Activated CD4-positive, alpha-beta T cell treated with anti-CD3 and anti-CD28 coated beads, Interleukin-2, amount 50 U/mL, for 16 hours (primary cell): ENCODE measurements at places on chromosomes 2 and 18.

DNA sequence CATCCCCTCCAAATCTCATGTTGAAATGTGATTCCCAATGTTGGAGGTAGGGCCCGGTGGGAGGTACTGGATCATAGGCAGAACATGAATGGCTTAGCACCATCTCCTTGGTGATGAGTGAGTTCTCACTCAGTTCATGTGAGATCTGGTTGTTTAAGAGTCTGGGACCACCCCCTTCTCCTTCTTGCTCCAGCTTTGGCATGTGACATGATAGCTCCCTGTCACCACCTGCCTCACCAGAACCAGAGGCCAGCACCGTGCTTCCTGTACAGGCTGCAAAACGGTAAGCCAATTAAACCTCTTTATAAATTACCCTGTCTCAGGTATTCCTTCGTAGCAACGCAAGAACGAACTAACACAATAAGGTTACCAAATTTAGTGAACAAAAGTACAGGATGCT, 95.4 kb downstream of the ZBTB7C start:
- no peak for DNase-seq

DNA sequence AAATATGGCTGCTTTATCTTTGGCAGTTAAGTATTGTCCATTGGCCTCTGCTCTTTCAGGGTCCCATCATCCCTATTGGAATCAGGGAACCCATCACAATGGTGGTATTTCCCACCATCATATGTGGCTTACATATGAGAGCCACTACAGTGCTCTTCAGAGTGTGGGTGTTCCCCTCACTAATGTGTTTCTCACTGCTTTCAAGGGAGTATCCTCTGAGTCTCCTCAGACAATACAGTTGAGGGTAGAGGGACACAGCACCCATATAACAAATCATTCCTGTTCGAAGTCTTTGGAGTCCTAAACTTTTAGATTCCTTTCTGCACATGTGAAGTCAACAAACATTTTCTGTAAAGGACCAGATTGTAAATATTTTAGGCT, 48.8 kb upstream of the DNAJC10 start:
- no peak for DNase-seq

DNA sequence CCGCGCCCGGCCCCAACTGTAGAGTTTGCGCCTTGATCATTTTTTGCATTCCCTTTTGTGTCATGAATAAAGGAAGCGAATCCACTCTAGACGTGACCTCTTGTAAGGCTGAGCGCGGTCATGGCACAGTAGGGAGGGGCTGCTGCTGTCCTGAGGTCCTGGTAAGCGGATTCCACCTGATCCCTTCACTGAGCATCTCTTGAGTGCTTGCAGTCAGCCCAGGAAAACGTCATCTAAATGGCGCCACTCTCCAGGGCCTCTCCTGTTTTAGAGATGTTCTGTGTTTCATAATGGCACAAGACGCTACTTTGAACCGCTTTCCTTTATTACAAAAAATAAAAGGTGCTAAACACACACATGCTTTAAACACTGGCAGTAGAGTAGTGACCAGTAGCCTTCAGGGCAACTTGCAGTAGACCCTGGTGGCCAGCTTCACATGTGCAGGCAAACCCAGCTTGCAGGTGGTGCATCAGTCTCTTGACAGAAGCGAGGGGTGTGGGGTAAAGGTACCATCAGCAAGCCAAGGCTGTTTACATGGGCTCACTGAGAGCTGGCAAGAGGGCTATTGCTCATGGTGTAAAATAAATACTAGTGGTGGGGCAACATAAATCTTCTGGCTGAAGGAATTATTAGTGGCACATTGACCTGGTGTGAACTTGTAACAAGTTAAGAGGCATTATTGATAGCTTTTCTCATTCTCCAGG, 43.0 kb upstream of the ACKR3 start:
- no peak for DNase-seq

DNA sequence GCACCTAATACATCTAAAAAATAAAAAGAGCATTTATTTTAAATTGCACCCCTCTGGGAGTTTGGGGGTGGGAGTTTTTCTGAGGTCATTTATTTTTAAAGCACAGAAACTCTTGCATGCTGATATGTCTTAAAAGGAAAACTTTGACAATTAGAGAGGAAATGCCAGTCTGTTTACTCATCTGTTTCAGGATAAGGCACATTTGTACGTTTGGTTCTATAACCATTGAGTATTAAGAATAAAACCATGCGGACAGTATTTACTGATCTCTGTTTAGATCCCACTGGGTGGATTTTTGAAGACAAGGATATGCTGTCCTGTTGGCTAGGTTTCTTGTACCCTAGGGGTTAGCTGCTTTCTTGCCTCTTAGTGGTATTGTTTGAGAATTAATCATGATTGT, 122.9 kb downstream of the TANC1 start:
- no peak for DNase-seq

DNA sequence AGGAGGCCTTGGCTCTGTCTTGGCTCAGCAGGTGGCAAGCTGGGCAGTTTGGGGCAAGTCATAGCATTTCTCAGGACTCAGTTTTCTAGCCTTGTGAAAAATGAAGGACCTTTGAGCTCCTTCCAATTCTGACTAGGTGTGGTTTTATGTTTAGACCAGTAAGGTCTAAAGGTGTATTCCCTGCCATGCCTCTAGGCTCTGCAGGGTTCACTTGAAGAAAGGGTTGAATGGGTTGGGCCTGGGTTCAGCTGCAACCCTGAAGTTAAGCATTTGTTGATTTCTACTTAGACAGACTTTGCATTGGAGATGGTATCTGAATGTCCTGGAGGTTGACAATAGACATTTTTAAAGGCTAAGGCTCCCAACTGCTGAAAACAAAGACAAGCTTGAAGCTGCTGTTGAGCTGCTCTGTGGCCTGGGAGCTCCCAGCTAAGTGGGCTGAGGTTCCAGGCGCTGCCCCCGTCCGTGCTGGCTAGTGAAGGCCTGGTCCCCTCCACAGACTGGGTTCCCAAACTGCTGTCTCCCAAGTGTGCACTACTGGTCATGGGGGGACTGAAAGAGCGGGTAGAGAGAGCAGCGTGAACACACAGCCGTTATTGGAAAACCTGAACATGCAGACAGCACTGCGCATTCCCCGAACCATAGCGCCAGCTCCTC, 100.7 kb upstream of the SMAD7 start:
- no peak for DNase-seq

DNA sequence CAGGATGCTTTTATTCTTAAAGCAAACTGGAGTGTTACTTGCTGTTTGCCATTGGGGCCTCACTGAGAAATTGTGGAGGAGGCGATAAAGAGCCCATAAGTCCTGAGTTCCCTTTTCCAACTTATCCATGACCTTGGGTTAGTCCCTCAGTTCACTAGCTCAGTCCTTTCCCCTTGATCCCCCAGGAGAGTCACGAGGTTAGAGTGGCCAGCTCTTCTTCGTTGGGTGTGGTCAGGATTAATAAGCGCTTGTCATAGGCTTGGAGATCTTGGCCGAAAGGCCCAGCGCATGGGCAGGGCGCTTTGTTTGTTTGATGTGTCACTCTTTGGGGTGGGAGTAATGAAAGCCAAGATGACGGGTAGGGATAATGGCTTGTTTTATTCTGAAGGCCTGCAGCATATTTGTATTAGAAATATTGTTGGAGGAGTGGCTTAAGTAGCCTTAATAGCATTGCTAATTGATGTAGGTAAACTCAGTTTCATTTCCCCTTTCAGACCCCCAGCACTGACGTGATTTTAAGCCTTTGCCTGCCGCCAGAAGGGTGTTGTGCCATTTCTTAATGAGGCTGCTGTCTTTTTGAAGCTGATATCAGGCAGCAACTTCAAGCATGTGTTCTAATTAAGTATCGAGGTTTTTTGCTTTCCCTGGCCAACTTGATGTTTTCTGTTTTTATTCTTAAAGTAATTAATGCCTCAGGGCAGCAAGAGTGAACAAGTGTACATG, 15.7 kb downstream of the GRHL1 start:
- DNase-seq = no peak

DNA sequence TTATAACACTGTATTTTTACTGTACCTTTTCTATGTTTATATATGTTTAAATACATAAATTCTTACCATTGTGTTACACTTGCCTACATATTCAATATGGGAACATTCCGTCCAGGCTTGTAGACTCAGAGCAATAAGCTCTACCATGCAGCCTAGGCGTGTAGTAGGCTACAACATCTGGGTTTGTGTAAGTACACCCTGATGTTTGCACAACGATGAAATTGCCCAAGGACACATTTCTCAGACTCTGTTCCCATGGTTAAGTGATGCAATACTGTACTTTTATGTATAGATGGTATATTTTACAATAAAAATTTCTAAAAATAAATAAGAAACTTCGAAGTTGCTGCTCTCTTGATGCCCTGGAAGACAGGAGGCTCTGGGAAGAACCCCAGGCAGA, 38.4 kb downstream of the YPEL5 start:
- DNase-seq = no peak

DNA sequence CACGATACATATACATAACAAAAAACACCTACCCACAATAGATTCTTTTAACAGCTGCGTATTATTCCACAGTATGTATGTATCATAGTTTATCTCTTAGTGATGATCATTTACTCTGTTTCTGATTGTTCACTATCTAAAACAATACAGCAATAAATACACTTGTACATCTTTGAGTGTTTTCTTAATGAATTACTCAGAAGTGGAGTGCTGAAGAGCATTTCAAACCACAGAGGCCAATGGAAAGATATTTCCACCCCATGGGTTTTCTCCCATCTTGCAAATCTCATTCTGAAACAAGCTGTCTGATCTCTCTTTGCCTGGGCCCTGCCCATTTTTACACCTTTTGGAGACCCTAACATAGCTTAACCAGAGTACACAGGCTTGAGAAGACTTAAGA, 113.8 kb upstream of the KLF7 start:
- peak; percentile 65 for DNase-seq

GRCh38 chr2:86082756-86083155, 22.9 kb downstream of the POLR1A start:
- DNase-seq = no peak

DNA sequence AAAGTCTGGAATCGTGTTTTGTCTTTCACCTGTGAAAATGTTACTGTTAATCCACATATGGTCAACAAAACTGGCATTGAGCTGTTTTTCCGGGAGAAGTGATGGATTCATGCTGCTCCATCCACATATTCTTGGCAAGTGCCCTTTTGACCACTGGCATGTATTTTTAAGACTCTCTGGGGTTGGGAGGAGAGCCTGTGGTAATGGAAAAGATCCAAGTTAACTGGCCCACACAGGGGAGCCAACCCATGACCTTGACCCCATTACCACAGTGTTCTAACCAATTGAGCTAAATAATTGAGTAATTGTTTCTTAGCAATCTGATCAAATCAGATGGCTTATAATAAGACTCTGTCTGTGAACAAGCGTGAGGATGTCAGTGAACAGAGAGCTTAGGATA, 296.2 kb upstream of the NRP2 start:
- DNase-seq = no peak

DNA sequence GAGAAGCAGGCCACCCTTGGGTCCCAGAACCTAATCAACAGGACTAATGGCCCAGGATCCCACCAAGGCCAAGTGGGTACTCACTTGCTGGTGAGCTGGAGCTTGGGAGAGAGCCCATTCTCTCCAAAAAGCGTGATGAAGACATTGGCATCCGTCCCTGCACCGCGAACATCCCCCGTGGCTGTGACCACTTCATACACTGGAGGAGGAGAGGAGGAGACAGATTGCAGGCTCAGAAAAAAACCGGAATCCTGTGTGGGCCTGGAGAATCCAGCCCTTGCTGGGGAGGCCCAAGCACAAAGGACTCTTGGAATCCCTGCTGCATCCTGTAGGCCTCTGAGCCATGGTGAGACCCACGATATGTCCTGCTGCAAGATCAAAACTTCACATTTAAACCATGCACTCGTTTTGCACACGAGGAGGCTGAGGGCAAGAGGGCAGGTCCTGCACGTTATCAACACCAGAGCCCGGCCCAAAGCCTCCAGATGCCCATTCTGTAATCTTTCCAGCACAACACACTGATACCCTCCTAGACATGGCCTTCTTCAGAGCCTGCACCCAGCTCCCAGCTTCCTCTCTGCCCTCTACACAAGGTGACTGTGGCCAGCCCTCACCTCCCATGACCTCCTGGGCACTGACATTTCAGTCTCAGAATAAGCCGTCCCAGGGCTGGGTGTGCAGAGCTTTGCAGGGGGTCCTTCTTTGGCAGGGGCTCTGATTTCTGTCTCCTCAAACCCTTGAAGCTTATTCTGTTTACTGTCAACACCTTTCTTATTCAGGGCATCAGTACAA, 7.8 kb downstream of the LOXHD1 start:
- no peak for DNase-seq

GRCh38 chr2:226489775-226490541, 309.7 kb downstream of the IRS1 start:
- DNase-seq = peak; percentile 43

DNA sequence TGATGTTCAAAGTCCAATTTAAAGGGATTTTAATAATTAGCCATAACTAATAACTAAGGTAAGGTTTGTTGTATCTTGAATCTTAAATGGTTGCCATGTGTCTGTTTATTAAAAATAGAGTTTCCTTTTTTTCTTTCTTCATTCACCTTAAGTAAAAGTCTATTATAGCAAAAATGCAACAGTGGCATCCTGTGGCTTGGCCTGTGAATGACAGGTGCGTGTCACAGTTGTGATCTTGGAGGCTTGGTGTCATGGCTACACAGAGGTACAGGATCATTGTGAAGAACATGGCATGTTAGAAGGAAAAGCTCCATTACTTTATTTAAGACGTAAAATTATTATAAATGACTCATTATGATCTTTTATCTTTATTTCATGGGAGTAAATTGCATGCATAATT, 246.1 kb downstream of the BCL2 start:
- DNase-seq = peak; percentile 30

- DNase-seq = no peak
Observed at GRCh38 chr18:68176901-68177300, 538.0 kb downstream of the TMX3 start.

DNA sequence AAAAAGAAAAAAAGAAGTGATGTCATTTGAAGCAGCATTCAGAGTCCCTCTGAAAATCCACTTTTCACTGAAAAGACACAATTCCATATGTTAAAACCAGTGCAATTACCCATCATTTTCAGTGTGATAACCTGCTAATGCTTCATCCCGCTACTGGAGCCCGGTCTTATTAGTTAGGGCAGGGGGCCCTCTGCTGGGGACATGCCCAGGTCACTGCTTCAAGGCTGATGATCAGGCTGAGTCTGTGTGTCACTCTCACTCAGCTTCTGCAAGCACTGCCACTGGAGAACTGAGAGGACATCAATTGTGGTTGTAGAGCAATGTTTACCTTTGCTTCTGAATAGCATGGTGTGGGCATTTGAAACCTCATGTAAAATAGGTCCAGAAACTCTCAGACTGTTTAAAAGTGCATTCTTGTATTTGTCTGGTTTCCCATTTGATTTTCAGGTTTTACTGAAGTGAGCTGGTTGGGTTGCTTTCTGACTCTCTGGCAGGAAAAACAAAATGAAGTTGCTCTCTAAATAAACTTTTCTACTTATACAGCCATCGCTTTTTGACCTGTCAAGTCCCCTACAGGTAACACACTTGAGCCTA, 49.2 kb upstream of the NXPH2 start:
- DNase-seq = peak; percentile 10

- no peak for DNase-seq
Observed at GRCh38 chr18:34492652-34493051, 217.4 kb upstream of the DTNA start.

DNA sequence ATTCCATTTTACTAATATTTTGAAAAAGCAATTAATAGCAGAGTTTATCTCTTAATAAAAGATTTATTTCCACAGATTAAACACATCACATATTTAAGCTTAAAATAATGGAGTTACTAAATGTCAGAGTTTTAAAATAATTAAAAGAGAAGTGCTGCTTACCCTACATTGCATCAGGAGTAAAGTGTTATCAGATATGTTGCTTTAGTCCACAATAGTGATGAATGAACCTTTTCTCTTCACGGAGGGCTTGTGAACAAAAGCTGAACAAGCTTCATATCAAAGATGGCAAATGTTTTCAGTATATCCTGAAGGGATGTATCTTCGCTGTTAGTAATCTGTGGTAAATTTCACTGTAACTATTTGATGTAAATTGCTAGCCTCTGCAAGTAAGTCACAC, 69.4 kb upstream of the TTC27 start:
- no peak for DNase-seq
